T-helper 1 cell (primary cell): ENCODE measurements at places on chromosomes 1 and 21.
A peak's percentile ranks its signal among the peaks of the same experiment; 100 is the strongest.

DNA sequence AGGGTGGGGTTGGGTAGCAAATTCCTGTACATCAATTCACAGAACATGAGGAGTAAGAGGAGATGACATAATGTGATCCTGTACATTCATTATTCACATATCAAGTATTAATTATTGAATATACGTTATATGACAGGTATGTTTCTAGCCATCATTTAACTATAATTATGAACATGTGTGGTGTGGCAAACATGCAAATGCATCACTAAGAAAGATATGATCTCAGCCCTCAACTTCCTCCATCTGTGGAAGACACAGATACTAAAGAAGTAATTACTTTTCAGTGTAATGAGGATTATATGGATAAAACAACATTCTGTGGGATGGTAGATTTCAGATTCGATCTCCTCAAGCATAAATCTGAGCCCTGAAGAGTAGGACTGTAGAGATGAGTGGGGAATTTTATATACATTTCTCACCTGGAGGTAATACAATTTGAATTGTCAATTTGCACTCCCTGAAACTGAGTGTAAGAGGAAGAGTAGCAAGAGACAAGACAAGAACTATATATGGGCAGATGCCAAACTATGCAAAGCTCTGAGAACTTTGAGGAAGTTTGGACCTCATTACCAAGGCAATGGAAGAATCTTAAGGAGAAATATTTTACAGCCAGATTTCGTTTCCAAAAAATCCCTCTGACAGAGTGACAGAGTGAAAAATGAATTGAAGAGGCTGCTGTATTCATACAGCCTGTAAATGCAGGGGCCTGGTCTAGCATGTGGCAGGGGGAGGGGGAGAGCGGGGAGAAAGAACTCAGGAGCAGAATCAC lies 275.5 kb downstream of the TPR start:
- no peak for DNase-seq

DNA sequence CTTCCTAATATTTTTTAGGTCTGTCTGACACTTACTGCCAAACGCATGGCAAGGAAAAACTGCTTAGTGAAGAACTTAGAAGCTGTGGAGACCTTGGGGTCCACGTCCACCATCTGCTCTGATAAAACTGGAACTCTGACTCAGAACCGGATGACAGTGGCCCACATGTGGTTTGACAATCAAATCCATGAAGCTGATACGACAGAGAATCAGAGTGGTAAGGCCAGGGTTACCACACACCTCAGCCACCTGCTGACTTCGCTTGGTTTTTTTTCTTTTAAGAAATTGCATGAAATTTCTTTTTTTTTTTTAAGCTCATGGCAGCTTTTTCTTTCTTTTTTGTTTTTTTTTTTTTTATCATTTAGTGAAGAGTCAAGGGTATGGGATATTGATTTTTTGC lies 17.2 kb downstream of the ATP1A1 start:
- DNase-seq = peak; percentile 29

DNA sequence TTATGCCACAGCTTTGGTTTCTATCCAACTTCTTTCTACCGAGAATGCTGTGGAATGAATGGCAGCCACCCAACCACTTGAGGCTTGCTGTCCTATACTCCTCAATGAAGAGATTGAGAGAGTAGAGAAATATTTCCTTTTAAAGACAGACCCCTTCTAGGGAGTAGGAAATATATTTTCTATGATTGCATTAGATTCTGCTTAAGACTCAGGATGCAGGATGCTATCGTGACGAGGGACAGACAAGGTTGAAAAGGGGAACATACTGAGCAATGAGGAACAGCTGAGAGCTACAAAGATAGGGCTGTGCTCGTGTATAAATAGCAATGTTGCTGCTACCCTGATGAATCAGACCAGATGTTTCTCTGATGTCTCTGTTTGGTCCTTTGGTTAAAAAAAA lies 7.1 kb upstream of the RASAL2 start:
- no peak for DNase-seq

GRCh38 chr1:23422241-23422877 lies 2.2 kb downstream of the TCEA3 start:
- no peak for DNase-seq

GRCh38 chr1:108718927-108719655 lies 6.4 kb downstream of the FNDC7 start:
- DNase-seq = no peak
